ENCODE measurements at places on chromosomes 16 and 17.

GRCh38 chr17:42276609-42277341 lies 584 bp upstream of the STAT5B start:
- DNase-seq, result peak; percentile 62

GRCh38 chr16:79264237-79265109 lies 336.1 kb downstream of the MAF start:
- no peak for DNase-seq

DNA sequence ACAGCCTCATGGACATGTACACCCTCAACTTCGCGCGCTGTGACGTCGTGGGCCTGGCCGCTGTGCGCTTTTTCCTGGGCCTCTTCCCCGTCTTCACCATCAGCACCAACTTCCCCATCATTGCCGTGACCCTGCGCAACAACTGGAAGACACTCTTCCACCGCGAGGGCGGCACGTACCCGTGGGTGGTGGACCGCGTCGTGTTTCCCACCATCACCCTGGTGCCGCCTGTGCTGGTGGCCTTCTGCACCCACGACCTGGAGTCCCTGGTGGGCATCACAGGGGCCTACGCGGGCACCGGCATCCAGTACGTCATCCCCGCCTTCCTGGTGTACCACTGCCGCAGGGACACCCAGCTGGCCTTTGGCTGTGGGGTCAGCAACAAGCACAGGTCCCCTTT lies 23.5 kb downstream of the GRIN2C start:
- DNase-seq, result no peak

GRCh38 chr17:17873450-17873991 lies 36.7 kb upstream of the SREBF1 start:
- DNase-seq, result no peak

- peak; percentile 93 for DNase-seq
These were observed 3.3 kb downstream of the CD2BP2 start for GRCh38 chr16:30351586-30352419.

- DNase-seq, result no peak
These were observed 2.0 kb downstream of the ZNF319 start for GRCh38 chr16:57998486-57998885.

GRCh38 chr16:66432429-66432828 lies 5.3 kb downstream of the BEAN1 start:
- no peak for DNase-seq

DNA sequence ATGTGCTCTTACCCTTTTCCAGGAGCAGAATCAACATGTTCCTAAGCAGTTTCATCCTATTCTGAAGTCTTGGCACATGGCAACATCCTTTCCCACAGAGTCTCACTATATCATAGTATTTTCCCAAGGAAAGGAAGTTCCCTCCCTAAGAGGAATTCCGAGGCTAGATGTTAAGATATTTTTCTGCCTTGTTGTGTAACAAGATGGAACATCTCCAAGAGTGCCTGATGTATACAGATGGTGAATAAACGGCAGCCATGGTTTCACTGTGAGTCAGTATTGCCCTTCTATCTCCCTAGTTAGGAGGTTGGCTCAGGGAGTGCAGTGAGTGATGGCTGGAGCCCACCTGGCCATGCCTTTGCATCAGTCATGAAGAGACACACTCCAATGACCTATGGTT lies 48.2 kb downstream of the SPACA3 start:
- peak; percentile 39 for DNase-seq

DNA sequence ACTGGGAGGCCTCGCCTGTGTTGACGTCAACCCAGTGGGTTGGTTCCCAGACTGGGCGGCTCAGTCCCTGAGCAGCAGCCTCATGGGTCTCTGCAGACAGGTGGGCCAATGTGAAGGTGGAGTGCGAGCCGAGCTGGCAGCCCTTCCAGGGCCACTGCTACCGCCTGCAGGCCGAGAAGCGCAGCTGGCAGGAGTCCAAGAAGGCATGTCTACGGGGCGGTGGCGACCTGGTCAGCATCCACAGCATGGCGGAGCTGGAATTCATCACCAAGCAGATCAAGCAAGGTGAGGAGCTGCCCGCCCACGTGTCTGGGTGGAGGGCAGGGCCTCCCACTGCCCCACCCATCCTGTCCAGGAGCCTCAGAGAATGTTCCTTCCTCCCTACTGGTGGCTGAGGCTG lies 44.1 kb downstream of the MRC2 start:
- DNase-seq, result no peak

DNA sequence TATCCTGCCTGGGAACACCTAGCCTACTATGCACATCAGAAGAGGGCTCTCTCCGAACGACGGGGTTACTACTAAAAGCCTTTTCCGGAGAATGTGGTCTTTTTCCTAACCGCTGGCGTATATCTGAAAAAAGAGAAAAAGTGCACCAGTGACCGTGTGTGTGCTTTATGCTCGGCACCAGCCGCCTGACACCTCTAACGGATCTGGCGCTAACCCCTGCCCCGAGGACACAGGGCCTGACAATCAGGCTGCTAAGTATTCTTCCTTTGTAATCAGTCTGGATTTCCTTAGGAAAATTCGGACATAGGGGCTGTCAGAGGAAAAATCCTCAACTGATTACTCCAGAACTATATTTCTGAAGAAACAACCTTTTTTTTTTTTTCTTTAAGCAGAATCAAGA lies 13.4 kb upstream of the ITGAE start:
- no peak for DNase-seq

- no peak for DNase-seq
These were observed 541 bp downstream of the GPT2 start for GRCh38 chr16:46884513-46885293.

DNA sequence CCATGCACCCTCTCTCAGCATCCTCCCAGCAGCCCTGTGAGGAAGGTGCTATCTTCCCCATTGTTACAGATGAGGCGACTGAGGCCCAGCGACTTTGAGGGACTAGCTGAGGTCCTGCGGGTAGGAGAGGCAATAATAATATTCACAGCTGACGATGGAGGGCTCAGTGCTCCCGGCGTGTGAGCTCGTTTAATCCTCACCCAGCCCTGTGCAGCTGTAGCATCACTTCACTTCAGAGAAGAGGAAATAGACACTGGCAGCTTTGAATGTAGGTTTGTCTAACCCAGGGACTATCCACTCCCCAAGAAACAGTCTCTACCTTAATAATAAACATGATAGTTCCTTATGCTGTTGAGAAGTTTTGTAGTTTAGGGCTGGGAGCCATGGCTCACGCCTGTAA lies 21.6 kb downstream of the LASP1 start:
- DNase-seq, result no peak

DNA sequence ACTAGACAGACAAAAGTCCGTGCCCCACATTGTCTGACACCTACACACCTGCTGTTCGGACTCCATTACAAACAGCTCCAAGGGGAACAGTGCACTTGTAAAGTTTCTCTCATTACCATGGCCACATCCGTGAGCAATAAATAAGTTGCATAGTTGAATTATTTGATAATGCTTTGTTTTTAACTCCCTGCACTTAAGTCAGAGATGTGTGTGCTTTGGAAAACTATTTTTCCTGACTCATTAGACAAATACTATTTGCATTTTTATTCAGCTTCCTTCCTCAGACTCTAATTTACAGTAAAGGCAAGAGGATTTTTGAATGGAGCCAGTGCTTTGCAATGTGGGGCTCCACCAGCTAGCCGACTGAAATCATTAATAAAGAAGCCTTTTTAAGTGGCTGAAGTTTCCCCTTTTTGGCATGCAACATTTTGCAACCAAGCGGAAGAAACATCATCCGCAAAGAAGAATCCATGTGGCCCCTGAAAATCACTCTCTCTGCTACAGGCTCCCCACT lies 6.5 kb upstream of the CCL2 start:
- DNase-seq, result peak; percentile 60

DNA sequence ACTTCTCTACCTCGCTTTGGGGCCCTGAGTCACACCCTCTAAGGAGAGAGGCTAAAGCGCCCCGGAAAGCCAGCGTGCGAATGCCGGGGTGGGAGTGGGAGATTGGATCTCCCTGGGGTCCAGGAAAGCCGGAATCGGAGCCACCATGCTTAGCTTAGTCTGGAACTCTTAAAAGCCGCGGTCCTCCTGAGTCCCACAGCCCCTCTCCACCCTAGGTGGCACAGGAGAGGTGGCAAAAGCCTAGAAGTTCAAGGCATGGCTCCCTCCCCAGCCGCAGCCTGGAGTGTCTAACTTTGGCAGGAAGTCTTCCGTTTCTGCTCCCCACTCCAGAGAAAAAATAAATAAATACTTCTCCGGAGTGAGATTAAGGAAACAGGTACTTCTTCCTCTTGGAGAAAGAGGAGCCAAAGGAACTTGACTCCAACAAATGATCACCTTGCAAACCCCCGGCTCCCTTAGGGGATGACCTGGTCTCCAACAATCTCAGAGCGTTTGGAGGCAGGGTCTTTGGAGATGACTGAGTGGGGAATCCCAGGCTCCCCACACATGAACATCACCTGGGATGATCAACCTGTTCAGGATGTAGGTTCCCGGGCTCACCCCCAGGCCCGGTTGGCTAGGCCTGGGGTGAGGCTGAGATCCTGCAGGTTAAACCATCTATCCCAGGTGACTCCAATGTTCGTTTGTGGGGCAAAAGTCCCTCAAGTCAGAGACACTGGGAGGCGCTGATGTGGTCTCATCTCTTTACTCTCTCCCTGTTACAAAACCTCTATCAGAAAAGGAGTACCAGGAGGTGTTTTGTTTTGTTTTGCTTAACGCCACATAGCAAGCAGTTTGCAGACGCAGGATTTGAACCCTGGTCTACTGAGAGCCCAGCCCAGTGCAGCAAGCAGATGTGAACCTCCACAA lies 2.9 kb downstream of the CIITA start:
- DNase-seq, result no peak

DNA sequence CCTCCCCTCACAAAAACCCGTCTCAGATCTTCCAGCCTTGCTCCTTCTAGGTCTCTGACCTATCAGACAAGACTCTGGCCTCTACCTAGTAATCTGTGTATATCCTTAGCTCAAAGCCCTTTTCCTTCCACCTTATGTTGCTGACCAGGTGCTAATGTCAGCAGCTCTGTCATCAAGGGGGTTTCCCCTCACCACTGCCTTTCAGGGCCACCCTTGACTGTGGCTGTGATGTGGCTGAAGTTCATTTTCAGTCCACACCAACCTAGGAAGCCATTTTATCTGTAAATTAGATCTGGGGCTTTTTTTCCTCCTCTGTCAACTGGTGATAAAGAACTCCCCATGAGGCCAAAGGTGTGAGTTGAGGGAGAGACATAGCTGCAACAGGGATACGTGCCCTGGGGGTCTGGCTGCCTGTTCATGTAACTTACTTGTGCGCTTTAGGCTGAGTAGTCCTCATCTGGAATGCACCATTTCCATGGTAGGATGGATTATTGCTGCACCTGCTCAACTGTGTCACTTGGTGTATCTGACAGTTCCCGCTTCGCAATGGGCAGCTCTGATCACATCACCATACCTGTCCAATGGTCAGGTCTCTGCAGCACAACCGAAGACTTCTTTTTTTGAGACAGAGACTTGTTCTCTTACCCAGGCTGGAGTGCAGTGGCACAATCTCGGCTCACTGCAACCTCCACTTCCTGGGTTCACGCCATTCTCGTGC lies 14.7 kb upstream of the RUNDC3A start:
- DNase-seq, result no peak

DNA sequence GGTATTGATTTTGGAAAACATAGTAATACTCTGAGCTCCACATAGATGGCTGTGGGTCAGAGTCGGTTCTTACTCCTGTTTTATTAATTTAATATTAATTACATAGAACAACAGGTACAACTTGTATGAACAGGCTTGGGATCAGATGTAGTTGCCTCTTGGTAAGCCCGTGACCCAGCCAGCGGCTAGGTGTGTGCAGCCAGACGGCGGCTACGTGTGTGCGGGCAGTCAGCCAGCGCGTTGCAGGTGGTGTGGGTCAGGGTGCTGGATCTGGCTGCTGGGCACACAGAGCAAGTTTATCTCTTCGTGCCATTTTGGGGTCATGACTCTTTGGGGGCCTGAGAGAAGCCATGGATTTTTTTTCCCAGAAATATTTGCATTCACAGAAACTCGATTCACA lies 30.3 kb downstream of the DBNDD1 start:
- no peak for DNase-seq

GRCh38 chr16:11405331-11406176 lies 60.3 kb downstream of the RMI2 start:
- DNase-seq, result no peak

DNA sequence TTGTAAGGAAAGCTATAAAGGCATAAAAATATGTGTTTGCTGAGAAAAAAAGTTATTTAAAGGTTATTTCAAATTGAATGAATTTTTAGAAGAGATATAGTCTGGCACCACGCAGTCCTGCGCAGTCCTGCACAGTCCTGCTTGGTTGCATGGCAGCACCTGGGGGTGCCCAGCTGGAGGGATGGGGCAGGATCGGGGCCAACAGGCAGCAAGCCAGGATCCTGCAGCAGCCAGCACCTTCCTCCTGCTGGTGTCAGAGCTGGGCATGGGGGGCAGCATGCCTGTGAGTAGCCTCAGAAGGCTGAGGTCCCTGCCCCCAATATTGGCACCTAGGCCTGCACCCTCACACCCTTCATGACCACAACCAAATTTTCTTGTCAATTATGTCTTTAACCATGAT lies 46.0 kb downstream of the GLG1 start:
- no peak for DNase-seq

GRCh38 chr16:30003670-30004423 lies 7.0 kb downstream of the DOC2A start:
- no peak for DNase-seq

GRCh38 chr16:29975811-29976511 lies 2.3 kb downstream of the TAOK2 start:
- DNase-seq, result no peak

Measured in fibroblast of gingiva (primary cell).